Stimulated activated CD8-positive, alpha-beta memory T cell treated with anti-CD3 and anti-CD28 coated beads, Interleukin-4, amount 100 ng/mL, for 1 hour (primary cell): ENCODE measurements at places on chromosomes 2 and 18.

DNA sequence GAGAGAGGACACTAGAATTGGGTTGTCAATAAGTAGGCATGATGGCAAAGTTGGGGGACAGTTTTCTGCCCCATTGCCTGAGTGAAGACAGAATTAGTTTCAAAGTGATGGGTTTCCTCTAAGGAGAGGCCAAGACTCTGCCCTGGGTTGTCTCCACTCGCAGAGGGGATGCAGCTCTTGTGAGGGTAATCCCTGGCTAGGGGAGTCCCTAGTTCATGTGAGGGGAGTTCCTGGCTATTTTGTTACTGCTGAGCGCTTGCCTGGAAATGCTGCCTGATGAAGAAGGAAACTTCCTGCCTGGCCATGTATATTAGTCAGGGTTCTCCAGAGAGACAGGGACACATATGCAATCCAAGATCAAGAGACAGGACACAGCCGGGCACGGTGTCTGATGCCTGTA, 501.5 kb downstream of the BCL11A start:
- no peak for DNase-seq

GRCh38 chr2:150688016-150688415, 200.5 kb upstream of the RND3 start:
- DNase-seq: no peak

- DNase-seq: no peak
Observed at GRCh38 chr2:120440521-120441350, 94.8 kb downstream of the INHBB start.

DNA sequence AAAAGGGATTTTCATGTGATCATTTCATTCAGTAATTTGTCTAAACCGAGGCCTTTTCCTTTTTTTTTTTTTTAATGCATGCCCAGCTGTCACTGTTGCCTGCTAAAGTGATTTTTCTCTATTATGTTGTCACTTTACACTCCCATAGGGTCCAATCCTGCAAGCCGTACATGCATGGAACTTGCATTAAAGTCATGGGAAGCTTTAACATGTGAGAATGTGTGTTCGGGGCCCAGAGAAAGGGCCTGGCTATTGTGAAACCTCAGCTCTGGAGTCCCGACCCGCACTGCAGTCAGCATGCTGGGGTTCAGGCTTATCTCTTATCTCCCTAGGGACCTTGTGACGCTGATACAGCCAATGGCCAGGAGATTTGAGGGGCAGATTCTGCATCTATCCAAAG, 474.6 kb downstream of the SLC4A3 start:
- no peak for DNase-seq

- no peak for DNase-seq
Observed at GRCh38 chr2:12979066-12979465, 262.3 kb downstream of the TRIB2 start.

GRCh38 chr2:85396531-85397470, 13.4 kb downstream of the CAPG start:
- DNase-seq: no peak

GRCh38 chr2:118668431-118669424, 178.7 kb downstream of the EN1 start:
- no peak for DNase-seq

DNA sequence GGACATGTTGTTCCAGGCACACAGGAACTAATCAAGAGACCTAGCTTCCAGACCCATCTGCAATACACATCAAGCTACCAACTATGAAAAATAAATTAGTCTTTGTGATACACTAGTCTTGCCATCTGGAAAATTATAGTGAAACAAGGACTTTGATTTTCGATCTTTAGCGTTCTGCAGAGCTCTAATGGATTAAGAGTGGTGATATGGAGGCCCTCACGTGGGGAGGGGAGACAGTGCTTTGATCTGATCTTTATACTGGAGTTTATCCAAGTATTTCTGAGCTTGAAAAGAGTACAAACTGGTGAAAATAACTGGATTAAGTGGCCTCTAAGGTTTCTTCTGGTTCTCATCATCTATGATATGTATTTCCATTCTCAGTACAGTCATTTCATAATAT, 273.4 kb upstream of the CDH7 start:
- DNase-seq: no peak

DNA sequence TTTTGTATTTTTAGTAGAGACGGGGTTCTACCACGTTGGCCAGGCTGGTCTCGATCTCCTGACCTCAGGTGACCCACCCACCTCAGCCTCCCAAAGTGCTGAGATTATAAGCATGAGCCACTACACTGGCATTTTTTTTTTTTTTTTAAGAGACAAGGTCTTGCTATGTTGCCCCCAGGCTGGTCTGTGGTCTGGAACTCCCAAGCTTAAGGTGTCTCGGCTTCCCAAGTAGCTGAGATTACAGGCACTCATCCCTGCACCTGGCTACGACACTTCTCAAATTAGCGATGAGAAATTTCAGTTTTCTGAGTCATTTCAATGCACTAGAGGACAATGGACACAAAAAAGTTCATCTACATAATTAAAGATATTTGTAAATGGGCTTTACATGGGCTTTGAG, 36.6 kb upstream of the TCF7L1 start:
- DNase-seq: no peak

- DNase-seq: no peak
Observed at GRCh38 chr2:209772290-209772685, 656 bp downstream of the UNC80 start.

- DNase-seq: no peak
Observed at GRCh38 chr2:183964565-183964964, 633.8 kb upstream of the ZNF804A start.

DNA sequence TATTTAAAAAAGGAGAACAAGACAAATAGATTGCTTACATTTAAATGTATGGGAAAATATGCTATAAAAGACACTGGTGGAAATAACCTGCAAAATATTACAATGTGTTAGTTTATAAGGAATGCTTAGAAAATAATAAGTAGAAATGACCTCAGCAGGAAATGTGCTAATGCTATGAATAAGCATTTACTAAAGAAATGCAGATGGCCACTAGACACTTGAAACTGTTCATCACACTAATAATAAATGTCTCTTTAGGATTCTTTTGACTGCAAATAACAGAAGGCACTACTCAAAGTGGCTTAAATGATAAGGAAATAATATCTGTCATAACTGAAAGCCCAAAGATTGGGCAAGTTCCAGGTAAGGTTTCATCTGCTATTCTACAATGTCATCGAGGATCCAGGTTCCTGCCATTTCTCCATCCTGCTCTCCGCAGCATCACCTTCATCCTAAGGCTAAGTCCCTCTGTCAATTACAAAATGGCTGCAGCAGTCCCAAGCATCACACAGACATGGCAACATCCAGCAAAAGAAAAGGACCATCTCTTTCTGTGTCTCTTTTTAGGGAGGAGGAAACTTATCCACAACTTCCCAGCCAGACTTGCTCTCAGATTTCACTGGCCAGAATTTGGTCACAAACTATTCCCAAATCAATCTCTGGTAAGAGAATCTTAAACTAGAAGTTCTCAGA, 21.9 kb downstream of the METTL8 start:
- no peak for DNase-seq

- DNase-seq: no peak
Observed at GRCh38 chr2:62383846-62384245, 122.1 kb downstream of the TMEM17 start.

- no peak for DNase-seq
Observed at GRCh38 chr2:56410140-56410539, 226.3 kb downstream of the CCDC85A start.

- no peak for DNase-seq
Observed at GRCh38 chr18:8910186-8910822, 192.2 kb upstream of the NDUFV2 start.

DNA sequence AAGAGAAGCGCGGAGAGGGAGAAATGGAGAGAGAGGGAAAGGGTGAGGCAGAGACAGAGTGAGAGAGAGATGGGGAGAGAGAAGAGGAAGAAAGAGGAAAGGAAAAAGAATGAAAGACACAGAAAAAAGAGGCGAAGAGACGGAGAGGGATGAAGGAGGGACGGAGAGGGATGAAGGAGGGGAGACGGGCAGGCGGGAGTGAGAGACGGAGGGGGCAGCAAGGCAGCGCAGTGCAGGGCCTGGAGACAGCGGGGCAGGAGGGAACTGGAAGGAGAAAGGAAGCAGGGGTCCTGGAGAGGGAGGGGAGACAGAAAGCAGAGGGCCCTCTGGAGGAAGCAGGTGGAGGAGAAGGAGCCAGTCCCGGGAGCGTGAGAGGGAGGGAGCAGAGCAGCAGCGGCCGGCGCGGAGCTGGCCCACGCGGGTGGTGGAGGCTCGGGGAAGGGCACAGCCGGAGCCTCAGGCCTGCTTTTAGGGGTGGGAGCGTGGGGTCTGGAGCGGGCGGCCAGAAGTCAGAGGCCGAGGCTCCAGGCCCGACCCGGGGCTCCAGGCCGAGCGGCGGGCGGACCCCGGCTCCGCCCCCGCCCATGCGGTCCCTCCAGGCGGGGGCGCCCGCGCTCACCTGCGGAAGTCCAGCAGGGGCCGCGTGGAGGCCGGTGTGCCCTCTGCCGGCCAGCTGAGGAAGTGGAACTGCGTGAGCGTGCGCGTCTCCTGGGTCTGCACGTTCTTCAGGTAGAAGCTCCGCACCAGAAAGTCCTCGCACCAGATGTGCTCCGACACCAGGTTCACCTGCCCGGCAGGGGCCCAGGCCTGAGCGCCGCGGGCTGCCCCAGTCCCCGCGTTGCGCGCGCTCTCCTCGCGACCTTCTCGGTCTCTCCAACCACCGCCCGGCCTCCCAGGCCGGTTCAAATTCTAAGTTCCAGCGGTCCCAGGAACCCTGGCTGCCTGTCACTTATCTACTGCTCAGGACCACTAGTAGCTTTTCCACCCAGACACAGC, 14.5 kb downstream of the PTPRN start:
- DNase-seq: peak; percentile 78

DNA sequence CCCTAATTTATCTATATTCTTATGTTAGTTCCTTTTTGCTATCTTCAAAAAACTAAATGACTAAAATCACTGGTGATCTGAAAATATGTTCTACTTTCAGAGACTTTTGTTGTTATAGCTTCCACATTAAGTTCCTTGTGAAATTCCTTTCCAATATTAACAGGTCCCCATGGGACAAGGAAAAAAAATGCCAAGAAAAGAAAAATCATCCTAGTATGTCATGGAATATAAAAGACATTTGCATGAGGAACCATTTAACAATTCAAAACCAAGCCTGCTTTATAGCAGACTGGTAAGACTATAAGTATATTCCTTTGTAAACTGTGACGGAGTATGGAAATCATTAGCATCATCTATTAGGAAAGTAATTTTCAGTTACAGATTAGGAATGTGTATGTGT, 48.1 kb downstream of the COBLL1 start:
- DNase-seq: no peak

DNA sequence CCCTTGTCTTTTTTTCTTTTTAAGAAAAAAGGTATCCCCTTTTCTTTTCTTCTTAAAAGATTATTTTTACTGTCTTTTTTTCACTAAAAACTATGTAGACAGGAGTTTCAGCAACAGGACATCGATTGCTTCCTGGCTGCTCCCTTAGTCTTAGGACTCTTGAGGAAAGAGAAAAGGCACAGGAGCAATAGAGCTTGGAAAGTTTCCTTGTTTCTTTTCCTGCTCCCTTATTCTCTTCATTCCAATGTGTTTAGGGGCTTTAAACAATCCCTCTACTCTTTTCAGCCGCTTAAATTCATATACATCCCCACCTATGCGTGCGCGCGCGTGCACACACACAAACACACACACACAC, 225.9 kb upstream of the FBXO11 start:
- no peak for DNase-seq

- DNase-seq: no peak
Observed at GRCh38 chr2:119809339-119810048, 49.8 kb downstream of the PTPN4 start.

DNA sequence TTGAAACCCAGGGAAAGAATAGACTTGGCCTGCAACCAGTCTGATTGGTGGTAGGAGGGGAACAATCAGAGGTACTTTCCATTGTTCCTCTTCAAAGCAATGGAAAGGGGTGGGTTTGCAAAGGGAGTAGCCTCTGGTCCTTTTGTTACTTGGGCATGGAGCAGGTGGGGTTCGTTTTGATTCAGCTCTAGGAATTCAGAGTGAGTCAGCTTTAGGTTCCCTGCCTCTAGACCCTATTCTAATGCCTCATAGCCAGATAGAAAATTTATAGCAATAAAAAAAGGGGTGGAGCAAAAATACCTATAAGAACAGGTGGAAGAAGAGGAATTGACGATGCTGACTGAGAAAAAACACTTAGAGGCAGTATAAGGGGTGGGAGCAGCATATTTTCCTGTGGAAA, 636.4 kb downstream of the PLCL1 start:
- no peak for DNase-seq

DNA sequence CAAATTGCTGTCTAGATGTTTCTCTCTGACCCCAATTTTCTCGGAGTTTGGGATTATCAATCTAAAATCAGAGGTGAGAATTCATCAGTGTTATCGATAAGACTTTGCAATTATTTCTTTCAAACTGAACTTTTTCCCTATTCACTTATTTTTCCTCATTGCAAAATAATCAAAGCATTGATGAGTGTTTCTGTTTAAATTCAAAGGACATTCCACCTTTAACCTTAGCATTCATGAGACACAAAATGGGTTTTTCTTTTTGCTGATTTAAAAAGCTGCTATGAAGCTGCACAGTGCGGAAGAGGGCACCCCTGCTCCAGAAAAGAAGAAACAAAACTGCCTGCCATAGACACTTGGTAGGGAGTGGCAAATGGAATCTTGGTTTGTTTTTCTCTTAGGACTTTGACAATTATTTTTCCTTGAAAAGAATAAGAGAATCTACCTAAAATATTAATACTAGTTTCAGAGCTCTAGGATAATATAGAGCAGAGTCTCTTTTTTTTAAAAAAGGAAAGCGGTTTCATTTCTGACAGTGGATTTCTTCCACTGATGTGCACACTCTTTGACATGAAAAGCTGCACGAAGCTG, 203.4 kb downstream of the TGIF1 start:
- no peak for DNase-seq

GRCh38 chr2:205259121-205259520, 423.2 kb upstream of the NRP2 start:
- no peak for DNase-seq

- no peak for DNase-seq
Observed at GRCh38 chr2:17894556-17894955, 16.1 kb downstream of the KCNS3 start.

GRCh38 chr2:86499326-86499725, 58.2 kb downstream of the KDM3A start:
- no peak for DNase-seq

GRCh38 chr2:71530641-71531332, 77.4 kb downstream of the DYSF start:
- DNase-seq: no peak

- DNase-seq: no peak
Observed at GRCh38 chr2:31227110-31227509, 6.8 kb upstream of the EHD3 start.

- DNase-seq: no peak
Observed at GRCh38 chr2:3595985-3596384, 1.1 kb downstream of the COLEC11 start.

GRCh38 chr2:152594022-152594766, 123.1 kb downstream of the PRPF40A start:
- DNase-seq: no peak

- no peak for DNase-seq
Observed at GRCh38 chr2:1829796-1830195, 85.5 kb upstream of the PXDN start.

DNA sequence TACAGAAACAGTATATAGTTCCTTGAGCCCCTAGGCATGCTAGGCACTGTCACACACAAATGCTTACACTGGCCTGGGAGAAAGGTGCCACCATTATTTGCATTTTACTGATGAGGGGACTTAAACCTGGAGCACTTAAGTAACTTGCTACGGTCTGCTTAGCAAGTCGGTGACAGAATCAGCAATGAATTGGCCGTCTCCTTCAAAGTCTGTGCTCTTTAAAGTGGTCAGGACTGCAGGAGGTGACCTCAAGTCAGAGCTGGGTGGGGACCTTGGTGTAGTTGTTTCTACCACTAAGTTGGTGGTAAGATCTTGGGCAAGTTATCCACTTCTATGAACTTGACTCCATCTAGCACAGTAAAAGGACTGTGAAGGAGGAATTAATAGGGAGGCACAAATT, 34.8 kb downstream of the PTPRM start:
- DNase-seq: no peak
